ENCODE measurements at places on chromosomes 13 and 19. TPM values are rescaled to one million over a fixed set of nuclear protein-coding genes. Genes with fewer than 3 reads are reported as not detected.

- H3K4me1 ChIP-seq, result no peaks in the 10 kb centered on the region
- H3K27ac ChIP-seq, result no peak overlapping the region
- peaks cover under 1% of the 10 kb centered on the region for H3K27me3 ChIP-seq
- H3K36me3 ChIP-seq, result peaks cover 4% of the 10 kb centered on the region
Observed at GRCh38 chr19:48926909-48927308, 6.6 kb upstream of the DHDH start.

- H3K4me1 ChIP-seq, result no peaks in the 10 kb centered on the region
- H3K27ac ChIP-seq, result no peak overlapping the region
- no peak overlapping the region for H3K4me3 ChIP-seq
- peak; percentile 95 for DNase-seq
Observed at GRCh38 chr19:3821857-3822364, 35.7 kb upstream of the MATK start.

GRCh38 chr13:97239306-97239705, 17.2 kb downstream of the MBNL2 start:
- H3K4me1 ChIP-seq, result no peaks in the 10 kb centered on the region
- peaks cover 90% of the 10 kb centered on the region for H3K27me3 ChIP-seq
- no peak overlapping the region for H3K27ac ChIP-seq
- no peaks in the 10 kb centered on the region for H3K36me3 ChIP-seq

- peaks cover 32% of the 10 kb centered on the region for H3K36me3 ChIP-seq
- H3K4me3 ChIP-seq, result no peak overlapping the region
- no peaks in the 10 kb centered on the region for H3K27me3 ChIP-seq
- H3K4me1 ChIP-seq, result no peaks in the 10 kb centered on the region
Observed at GRCh38 chr19:47407417-47407774, 11.9 kb downstream of the MEIS3 start.

ZNF549 gene
- 9.2 TPM for total RNA-seq

DNA sequence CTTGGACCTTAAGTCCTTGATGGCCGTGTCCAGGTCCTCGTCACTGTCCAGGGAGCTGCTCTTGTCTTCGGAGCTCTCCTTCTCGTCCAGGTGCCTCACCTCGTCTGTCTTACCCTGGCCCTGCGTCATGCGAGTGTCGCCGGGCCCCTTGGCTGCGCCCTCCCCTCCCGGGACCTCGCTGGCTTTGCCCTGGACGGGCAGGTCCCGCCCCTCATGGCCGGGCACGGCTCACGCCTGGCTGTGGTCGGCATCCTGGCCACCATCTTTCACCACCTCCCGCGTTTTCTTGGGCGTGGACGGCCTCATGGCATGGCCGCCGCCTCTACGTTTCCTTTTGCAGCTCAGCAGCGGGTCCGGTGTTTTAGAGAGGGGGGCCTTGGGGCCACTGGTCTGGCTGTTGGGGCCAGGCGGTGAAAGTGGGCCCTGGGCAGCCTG, 14.8 kb downstream of the RB1 start:
- H3K4me3 ChIP-seq, result no peak overlapping the region
- DNase-seq, result no peak
- H3K27ac ChIP-seq, result no peak overlapping the region

DNA sequence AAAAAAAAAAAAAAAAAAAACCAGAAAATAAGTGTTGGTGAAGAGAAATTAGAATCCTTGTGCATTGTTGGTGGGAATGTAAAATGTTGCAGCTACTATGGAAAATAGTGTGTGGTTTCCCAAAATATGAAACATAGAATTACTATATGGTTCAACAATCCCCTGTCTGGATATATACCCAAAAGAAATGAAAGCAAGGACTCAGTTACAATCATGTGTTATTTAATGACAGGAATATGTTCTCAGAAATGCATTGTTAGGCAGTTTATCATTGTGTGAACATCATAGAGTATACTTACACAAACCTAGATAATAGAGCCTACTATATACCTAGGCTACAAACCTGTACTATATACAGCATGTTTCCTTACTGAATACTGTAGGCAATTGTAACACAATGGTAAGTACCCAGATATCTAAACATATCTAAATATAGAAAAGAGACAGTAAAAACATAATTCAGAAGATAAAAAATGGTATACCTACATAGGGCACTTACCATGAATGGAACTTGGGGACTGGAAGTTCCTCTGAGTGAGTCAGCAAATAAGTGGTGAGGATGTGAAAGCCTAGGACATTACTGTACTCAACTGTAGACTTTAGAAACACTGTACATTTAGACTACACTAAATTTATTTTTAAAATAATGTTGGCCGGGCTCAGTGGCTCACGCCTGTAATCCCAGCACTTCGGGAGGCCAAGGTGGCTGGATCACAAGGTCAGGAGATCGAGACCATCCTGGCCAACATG, 25.7 kb upstream of the SLC7A1 start:
- H3K27ac ChIP-seq, result no peak overlapping the region
- no peak overlapping the region for H3K4me3 ChIP-seq
- no peaks in the 10 kb centered on the region for H3K27me3 ChIP-seq
- H3K36me3 ChIP-seq, result no peaks in the 10 kb centered on the region
- H3K4me1 ChIP-seq, result no peaks in the 10 kb centered on the region
- no peak for DNase-seq

SMIM24 gene
- 9.5 TPM for total RNA-seq

DNA sequence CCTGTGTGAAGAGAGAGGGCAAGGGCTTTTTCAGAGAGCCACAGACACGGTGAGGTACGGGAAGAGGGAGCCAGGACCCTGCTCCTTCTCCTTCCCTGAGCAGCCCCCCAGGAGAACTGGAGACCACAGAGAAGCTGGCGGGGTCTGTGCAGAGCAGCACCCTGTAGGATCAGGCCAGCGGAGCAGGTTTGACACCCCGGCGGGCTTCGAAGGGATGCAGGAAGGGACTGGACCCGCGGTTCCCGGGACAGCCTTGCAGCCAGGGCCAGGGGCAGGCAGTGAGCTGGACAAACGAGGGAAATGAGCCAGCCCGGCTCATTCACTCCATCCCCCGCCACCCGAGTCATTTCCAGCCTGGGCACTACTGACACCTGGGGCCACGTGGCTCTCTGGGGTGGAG, 22.2 kb downstream of the CPAMD8 start:
- DNase-seq, result no peak
- no peaks in the 10 kb centered on the region for H3K27me3 ChIP-seq
- no peaks in the 10 kb centered on the region for H3K36me3 ChIP-seq

DNA sequence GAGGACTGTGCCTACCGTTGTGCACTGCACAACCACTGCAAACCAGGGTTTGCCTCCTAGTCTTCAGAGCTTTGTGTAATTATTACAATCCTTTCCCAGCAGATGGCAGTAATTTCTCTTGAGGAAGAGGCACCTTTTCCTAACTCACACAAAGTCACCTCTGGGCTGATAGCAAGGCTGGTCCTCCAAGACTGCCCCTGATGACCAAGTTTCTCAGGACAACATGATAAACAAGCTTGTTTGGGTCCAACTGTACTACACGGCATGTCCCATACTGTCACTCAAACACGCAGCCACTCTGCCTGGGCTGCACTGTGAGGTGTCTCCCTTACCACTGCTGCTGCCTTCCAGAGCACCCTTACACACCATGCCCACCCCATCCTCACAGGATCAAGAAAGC, 39.3 kb downstream of the RFXAP start:
- H3K4me3 ChIP-seq, result no peak overlapping the region
- H3K27ac ChIP-seq, result no peak overlapping the region
- no peaks in the 10 kb centered on the region for H3K27me3 ChIP-seq
- H3K4me1 ChIP-seq, result no peaks in the 10 kb centered on the region
- peak; percentile 68 for DNase-seq

- H3K4me1 ChIP-seq, result no peaks in the 10 kb centered on the region
- no peak for DNase-seq
- peaks cover 92% of the 10 kb centered on the region for H3K27me3 ChIP-seq
- no peak overlapping the region for H3K4me3 ChIP-seq
- H3K27ac ChIP-seq, result no peak overlapping the region
- no peaks in the 10 kb centered on the region for H3K36me3 ChIP-seq
Observed at GRCh38 chr19:18780081-18780480, 11.0 kb downstream of the COMP start.

- no peaks in the 10 kb centered on the region for H3K27me3 ChIP-seq
- no peaks in the 10 kb centered on the region for H3K4me1 ChIP-seq
- H3K4me3 ChIP-seq, result no peak overlapping the region
- no peaks in the 10 kb centered on the region for H3K36me3 ChIP-seq
- H3K27ac ChIP-seq, result no peak overlapping the region
Observed at GRCh38 chr13:101942535-101943157, 459.2 kb downstream of the FGF14 start.

DNA sequence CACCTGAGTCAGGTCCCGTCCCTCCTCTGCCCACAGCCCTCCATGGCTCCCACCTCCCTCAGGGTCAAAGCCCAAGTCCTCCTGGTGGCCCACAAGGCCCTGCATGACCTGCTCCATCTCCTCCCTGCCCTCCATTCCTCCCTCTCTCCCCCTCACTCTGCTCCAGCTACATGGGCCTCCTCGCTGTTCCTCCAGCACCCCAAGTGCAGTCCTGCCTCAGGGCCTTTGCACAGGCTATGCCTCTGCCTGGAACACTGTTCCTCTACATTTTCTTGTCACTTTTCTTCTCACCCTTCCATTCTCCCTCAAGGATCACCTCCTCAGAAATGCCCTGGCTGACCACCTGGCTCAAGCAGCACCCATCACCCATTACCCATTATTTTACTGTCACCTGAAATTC, 41.5 kb downstream of the PTPRS start:
- H3K27ac ChIP-seq, result no peak overlapping the region
- no peak overlapping the region for H3K4me3 ChIP-seq
- H3K36me3 ChIP-seq, result no peaks in the 10 kb centered on the region
- no peak for DNase-seq
- no peaks in the 10 kb centered on the region for H3K4me1 ChIP-seq

DNA sequence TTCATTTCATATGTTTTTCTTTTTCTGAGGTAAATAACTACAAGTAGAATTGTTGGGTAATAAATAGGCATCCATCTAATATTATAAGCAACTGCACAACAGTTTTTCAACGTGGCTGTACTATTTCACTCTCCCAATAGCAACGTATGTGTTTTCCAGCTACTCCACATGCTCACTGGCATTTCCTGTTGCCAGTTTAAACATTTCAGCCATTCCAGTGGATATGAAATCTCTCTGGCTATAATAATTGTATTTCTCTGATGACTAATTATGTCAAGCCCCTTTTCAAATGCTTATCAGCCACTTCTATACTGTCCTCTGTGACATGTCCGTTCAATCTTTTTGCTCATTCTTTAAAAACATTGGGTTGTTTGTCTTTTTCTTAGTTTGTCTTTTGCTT, 26.8 kb upstream of the ALOX5AP start:
- no peaks in the 10 kb centered on the region for H3K36me3 ChIP-seq
- no peaks in the 10 kb centered on the region for H3K27me3 ChIP-seq
- H3K4me3 ChIP-seq, result no peak overlapping the region
- no peaks in the 10 kb centered on the region for H3K4me1 ChIP-seq
- H3K27ac ChIP-seq, result no peak overlapping the region
- no peak for DNase-seq

DNA sequence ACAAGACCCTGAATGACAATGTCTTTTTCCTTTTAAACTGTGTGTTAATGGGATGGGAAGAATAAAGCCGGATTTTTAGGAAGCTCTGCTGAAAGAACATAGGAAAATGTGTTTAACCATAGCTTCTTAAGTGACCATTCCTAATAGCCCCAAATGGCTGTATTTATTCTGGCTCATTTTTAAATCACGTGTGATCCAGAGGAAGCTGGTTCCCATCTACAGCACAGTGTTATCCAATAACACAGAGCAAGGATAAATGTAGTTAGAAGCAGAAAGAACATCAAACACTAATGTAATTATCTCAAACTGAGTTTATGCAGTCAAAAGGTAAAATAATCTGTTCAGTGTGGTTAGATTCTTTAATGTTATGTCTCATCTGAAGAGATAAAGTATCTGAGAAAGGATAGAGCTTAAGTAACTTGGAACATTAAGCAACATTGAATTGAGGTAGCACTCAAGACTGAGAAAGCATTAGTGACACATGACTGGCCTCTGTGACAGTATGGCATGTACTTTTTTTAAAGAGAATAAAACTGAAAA, 853.3 kb downstream of the GPC5 start:
- no peaks in the 10 kb centered on the region for H3K27me3 ChIP-seq
- no peaks in the 10 kb centered on the region for H3K36me3 ChIP-seq
- H3K4me3 ChIP-seq, result no peak overlapping the region
- H3K27ac ChIP-seq, result no peak overlapping the region
- DNase-seq, result no peak

- peak; percentile 84 for DNase-seq
- H3K36me3 ChIP-seq, result no peaks in the 10 kb centered on the region
- no peaks in the 10 kb centered on the region for H3K4me1 ChIP-seq
- H3K27me3 ChIP-seq, result no peaks in the 10 kb centered on the region
- no peak overlapping the region for H3K27ac ChIP-seq
Observed at GRCh38 chr19:34120846-34121639, 51.3 kb upstream of the LSM14A start.

DNA sequence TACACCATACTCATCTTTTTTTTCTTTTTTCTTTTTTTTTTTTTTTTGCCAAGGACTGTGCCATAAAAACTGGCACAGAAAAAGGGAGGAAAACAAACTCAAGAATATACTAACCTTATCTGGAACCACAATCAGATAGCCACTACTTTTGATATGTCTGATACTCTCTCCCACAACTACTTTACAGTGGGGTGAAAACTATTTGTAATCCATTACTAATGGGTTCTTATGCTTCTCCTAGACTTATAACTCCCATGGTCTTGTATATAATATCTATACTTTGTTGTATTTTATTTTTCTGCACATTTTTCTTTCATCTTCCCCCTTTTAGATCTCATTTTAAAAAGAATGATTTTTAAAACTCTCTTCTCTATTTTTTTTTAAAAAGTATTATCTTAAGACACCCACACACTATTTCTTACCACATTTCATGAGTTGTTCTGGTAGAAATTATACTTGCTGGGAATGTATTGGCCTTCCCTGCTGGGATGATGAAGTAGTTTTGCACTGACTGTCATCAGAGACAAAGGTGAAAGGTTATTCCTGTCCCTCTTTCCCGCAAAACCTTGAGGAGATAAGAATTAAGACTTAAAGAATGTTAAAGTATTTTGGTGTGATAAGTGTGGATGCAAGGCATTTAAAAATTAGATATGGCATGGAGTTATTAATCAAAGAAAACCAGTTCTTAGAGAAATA, 146.7 kb upstream of the KLF12 start:
- no peak overlapping the region for H3K27ac ChIP-seq
- no peaks in the 10 kb centered on the region for H3K27me3 ChIP-seq
- H3K4me1 ChIP-seq, result no peaks in the 10 kb centered on the region
- no peak overlapping the region for H3K4me3 ChIP-seq

ZNF470 gene
- 6.7 TPM for total RNA-seq

DNA sequence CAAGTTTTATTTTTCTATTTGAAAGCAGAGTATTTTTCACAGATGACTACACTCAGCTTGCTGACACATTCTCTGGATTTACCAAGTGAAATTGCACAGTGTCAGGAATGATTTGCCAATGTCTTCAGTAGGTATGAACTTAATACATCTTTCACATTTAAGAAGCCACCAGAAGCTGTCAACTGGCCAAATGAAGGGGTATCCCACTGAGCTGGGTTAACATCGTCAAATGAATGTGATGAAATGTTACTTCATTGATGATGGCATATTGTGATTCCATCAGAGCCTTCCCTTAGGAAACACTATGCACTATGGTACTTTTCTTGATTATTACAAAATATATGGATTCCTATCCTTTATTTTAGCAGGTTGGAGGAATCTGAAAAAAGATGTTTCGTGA, 592.3 kb downstream of the FGF9 start:
- H3K27ac ChIP-seq, result no peak overlapping the region
- no peaks in the 10 kb centered on the region for H3K36me3 ChIP-seq
- H3K4me1 ChIP-seq, result no peaks in the 10 kb centered on the region
- no peak for DNase-seq
- no peaks in the 10 kb centered on the region for H3K27me3 ChIP-seq
- no peak overlapping the region for H3K4me3 ChIP-seq

GRCh38 chr13:25689539-25689938, 317.8 kb downstream of the ATP8A2 start:
- no peak overlapping the region for H3K27ac ChIP-seq
- peaks cover 8% of the 10 kb centered on the region for H3K4me1 ChIP-seq

All from endodermal cell (in vitro differentiated cells).